ENCODE measurements at places on chromosomes 5 and 9.

GRCh38 chr5:23072179-23072578 lies 219.0 kb upstream of the CDH12 start:
- no peak for DNase-seq

DNA sequence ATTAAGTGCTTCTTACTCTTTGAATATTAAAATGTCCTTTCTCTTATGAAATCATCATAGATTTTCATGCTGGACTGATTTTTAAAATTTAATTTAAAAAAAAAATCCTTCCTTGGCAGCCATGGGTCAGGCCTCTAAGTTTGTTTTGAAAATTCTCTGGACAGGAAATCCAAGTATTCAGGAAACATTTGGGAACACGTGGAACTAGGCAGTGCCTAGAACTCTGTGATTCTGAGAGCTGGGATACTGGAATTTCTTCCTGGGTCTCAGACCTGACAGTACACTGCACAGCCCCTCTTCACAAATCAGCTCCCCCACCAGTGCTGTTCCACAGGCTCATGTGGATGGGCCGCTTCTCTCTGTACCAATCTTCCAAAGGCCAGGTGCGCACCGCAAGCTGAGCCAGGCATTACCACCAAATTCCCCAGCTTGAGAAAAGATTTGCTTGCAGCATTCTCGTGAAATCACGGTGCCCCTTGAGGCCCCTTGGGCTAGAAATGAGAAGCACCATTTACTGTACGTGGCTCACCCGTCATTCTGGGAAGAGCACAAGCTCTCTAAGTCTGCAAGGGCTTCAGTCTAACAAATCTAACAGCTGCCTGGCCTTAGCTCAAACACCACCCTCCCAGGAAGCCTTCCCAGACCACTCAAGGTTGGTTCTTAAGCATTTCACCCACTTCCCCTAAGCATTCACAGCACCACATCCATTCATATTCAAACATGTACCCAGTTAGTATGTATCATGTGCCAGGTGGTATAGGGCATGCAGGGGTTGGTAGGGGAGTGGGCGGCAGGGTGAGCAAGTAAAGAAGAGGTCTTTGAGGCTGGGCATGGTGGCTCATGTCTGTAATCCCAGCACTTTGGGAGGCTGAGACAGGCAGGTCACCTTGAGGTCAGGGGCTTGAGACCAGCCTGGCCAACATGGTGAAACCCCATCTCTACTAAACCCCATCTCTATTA lies 26.5 kb downstream of the B4GALT1 start:
- DNase-seq = no peak

DNA sequence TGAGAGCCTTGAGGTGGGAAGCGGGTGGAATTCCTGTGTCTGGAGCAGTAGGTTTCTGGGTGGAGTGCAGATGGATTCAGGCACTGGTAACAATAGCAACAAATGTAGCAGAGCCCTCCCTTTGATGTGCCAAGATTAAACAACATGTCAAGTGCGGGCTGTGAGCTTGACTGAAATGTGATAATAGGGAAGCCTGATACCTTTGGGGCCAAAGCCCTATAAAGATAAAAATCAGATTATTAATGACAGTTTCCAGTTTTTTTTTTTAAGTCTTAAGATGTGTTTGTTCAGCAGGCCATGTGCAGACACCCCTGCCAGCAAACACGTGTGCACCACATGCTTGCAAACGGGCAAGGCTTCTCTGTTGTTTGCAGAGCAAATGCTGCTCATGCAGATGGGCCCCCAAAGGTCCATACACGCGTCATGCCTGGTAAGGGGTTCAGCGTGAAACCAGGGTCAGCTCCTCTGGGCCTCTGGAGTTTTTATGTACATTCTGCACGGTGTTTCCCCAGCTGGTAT lies 193.2 kb downstream of the GADD45G start:
- DNase-seq = no peak

DNA sequence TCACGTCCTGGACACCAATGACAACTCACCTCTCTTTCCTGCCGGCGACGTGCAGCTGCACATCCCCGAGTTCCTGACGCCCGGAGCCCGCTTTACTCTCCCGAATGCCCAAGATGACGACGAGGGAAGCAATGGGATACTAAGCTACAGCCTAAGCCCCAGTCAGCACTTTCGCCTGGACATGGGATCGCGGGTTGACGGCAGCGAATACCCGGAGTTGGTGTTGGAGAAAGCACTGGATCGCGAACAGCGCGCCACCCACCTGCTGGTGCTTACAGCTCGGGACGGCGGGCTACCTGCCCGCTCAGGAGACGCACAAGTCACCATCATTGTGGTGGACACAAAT lies 1.1 kb downstream of the PCDHAC1 start:
- DNase-seq = no peak

DNA sequence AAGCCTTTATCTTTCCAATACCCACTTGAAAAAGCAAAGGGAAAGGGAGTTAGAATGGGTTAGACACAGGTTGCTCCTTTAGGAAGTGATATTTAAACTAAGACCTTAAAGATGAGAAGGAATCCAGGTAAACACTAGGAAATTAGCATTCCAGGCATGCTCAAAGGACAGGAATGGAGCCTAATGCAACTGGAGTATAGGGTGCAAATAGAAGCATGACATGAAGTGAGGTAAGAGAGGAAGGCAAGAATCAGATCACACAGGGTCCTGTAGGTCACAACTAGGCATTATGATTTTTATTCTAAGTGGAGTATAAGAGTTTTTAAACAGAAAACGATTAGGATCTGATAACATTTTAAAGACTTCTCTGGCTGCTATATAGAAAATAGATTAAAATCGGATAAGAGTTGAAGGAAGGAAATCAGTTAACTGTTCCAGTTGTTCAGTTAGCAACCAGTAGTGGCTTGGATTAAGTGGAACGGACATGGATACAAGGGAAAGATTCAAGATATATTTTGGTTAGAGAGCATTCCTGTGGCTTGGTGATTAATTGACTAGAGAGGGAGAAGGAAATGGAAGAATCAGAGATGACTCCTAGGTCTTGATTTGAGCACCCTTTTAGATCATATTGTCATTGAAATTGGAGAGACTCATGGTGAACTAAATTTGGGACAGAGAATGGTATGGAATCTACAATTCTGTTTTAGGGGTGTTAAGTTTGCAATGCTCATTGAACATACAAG lies 95.9 kb downstream of the FBXO4 start:
- no peak for DNase-seq

DNA sequence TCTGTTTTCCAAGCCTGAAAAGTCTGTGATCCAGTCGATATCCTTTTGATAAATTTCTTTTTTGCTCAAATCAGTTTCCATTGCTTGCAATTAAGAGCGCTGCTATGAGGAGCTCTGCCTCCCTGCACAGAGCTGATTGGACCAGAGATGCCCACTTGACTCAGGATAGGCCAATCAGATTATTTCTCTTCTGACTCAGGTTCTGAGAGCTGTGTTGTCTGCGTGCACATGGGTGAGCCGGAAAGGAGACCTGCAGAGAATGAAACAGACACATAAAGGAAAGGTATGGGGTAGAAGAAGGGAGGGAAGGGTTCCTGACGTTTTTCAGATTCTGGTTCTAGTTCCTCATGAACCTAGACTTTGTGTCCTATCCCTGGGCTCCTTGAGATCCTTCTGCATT lies 15.8 kb upstream of the FABP6 start:
- no peak for DNase-seq

DNA sequence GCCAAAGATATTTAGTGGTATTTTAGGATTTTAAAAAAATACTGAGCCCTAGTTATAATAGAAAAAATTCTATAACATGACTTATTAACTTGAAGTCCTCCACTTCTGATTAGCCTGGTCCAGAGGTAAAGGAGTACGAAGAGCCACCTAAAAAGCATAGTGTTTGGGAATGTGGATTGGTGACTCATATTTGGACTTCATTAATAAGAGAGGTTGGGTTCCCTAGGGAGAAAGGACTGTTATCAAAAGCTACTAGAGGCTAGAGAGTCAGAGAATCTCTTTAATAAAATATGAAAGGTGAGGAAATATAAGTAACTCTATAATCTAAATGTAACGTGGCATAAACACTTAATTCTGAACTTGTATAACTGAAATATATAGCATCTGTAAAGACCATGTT lies 180.7 kb upstream of the TARS1 start:
- DNase-seq = no peak

- DNase-seq = no peak
These were observed 8.0 kb downstream of the KIAA1191 start for GRCh38 chr5:176353533-176353932.

DNA sequence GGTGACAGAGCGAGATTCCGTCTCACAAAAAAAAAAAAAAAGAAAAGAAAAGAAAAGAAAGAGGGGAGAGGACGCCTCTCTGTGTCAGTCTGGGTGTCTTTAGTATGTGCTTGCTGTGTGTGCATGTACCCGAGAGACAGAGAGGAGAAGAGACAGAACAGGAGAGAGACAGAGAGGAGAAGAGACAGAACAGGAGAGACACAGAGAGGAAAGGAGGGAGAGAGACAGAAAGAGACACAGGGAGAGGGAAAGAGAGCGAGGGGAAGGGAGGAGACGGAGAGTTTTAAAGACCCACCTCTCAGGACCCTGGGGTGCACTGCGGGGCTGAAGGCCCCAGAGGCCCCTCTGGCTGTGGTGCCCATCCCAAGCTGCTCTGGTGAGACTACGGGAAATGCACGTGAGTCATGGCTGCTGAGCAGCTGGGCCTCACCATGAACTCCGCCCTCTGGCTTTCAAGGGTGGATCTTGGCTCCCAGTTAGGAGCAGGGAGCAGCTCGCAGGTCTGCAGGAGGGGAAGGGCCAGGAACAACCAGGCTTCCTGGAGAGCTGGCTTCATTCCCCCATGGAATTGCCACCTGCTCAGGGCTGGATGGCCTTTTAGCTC lies 7.9 kb downstream of the SLC6A3 start:
- DNase-seq = no peak

- DNase-seq = no peak
These were observed 11.3 kb upstream of the ACSL6 start for GRCh38 chr5:132022737-132023136.

DNA sequence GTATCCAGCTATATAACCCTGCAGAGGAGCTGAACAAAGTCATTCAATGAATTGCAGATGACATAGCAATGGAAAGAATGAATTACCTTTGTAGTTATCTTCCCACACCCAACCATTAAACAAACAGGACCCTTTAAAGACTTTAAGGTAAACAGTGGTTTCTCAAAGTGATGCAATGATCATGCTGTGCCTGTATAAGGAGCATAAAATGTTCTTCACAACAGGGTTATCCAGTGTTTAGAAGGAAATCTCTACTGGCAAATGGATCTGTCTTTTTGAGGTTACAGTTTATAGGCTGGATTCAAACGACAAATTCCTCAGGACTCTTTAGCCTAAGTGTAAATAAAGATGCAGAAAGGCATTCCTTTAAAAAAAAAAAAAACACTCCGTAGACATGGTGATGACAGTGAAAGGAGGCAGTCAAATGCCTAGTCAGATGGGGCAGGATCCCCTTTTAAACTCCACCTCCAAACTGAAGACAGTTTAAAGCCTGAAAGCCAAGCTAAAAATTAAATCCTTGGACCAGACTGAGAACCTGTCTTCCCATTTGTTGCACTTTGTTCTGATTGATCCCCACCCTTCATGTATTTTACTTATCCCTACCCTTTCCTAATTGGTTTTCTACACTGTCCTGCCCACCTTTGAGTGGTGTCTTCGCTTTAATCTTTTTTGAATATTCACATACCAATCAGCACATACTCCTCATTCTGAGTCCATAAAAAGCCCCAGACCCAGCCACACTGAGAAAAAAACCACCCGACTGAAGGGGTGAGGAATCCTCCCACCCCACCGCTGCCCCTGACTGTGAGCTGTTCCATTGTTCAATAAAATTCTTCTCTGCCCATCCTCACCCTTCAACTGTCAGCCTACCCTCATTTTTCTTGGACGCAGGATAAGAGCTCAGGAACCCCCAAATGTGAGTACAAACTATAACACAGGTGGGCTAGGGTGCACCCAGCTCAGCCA lies 761.3 kb upstream of the DMAC1 start:
- no peak for DNase-seq

DNA sequence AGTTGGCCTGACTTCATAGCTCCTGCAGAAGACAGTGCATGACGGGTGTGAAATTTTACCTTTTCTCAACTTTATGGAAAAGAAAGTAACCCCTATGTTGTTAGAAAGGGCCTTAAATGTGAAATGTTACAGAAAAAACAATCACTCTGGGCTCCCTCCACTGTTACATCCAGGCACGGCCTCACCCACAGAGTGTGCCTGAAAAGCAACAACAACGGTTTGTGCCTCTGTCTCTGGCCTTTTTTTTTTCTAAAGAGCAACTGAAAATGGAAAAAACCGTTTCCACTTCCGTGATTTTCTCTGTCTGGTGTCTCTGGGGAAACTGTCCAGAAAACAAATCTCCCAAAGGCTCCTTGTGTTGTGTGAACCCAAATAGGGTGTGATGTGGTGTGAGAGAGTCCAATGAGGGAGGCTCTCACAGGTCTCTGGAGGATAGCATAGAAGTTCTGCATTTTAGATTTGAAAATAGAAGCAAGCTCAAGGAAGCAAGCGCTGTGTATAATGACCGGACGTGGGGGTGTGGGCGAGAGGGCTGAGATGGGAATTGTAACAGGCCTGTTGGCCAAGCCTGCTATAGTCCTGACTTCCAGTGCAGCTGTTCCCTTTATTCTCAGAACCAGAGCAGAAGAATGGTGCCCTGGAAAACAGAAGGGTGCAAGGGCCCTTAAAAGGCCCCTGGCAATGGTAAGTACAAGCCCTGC lies 221.8 kb upstream of the TUT7 start:
- no peak for DNase-seq

- peak; percentile 83 for DNase-seq
These were observed at the start of gene LHFPL2 for GRCh38 chr5:78648359-78649210. LHFPL2 (minus strand) TSS chr5:78648772; CDS start chr5:78510213, 138,559 bp downstream.

DNA sequence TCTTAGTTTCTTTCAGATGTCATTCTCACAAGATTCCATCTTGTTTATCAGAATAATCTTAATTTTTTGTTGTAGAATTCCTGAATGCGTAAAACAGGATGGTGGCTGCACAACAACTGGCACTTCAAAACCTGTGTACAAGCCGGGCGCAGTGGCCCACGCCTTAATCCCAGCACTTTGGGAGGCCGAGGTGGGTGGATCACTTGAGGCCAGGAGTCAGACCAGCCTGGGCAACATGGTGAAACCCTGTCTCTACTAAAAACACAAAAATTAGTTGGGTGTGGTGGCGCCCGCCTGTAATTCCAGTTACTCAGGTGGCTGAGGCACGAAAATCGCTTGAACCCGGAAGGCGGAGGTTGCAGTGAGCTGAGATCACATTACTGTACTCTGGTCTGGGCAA lies 10.5 kb upstream of the CCNB1 start:
- DNase-seq = no peak

- DNase-seq = no peak
These were observed 294.0 kb downstream of the EFNA5 start for GRCh38 chr5:107376546-107377276.

DNA sequence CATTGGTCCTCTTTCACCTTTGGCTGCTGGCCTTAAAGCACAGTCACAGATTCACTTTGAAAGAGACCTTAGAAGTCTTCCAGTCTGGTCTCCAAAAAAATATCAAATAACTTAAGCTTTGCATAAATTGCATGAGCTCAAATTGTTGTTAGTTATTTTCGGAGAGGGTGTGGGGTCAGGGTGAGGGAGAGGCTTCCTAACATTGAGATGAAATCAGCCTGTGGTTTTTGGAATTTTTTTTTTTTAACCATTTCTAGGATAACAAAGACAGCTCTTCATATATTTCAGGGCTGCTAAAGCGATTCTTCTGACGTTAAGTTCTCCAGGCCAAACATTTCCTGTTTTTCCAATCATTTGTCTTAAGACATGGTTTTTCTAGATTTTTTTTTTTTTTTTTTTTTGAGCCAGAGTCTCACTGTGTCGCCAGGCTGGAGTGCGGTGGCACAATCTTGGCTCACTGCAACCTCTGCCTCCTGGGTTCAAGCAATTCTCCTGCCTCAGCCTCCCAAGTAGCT lies 4.5 kb downstream of the OCLN start:
- DNase-seq = no peak

All from frontal cortex (tissue), 4 donors.